ENCODE measurements at places on chromosomes 5 and 9. TPM values are rescaled to one million over a fixed set of nuclear protein-coding genes. Genes with fewer than 3 reads are reported as not detected.

Gene SLC36A2
- total RNA-seq, result not detected

Gene WDR38
- total RNA-seq, result not detected

Gene SLC36A3
- not detected for total RNA-seq

Gene GPR21
- total RNA-seq, result 6.4 TPM

Gene CAPSL
- total RNA-seq, result not detected

Gene SIT1
- total RNA-seq, result not detected

Gene MSMP
- not detected for total RNA-seq

Gene PCDHGA4
- 11.4 TPM for total RNA-seq

Gene FOXD4
- 0.28 TPM for total RNA-seq

Gene CXCL14
- total RNA-seq, result 27.5 TPM

Gene PIP5K1B
- total RNA-seq, result 3.9 TPM

Data from thoracic aorta (tissue), 2 donors.